ENCODE measurements at places on chromosomes 2 and 18.

GRCh38 chr2:7683708-7684107 is 766.5 kb downstream of the RNF144A start:
- no peak for DNase-seq

- DNase-seq, result no peak
Measured at GRCh38 chr2:113015655-113016054, 10.4 kb downstream of the IL36A start.

DNA sequence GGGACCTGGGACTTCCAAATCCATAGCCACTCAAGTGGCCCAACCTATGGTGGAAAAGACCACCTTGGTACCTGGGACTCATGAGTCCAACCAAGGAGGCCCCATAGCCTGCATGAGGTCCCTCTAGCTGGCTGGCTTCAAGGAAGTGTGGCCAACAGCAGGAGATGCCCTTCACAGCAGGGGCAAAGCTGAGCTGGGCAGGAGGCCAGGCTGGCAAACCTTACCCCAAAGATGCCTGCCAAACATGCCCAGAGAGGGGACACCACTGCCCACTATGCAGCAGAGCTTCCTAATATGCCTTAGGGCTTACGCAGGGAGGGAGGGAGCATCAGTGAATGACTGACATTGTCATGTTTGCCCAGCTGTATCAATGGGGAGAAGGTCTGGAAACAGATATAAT is 188.0 kb upstream of the GLI2 start:
- no peak for DNase-seq

GRCh38 chr18:11146238-11146946 is 3.0 kb downstream of the PIEZO2 start:
- DNase-seq, result no peak

- no peak for DNase-seq
Measured at GRCh38 chr2:174974131-174974530, 31.1 kb downstream of the CHN1 start.

- no peak for DNase-seq
Measured at GRCh38 chr18:63132819-63133200, 186.8 kb downstream of the BCL2 start.

GRCh38 chr18:3383381-3383915 is 66.5 kb upstream of the TGIF1 start:
- no peak for DNase-seq

DNA sequence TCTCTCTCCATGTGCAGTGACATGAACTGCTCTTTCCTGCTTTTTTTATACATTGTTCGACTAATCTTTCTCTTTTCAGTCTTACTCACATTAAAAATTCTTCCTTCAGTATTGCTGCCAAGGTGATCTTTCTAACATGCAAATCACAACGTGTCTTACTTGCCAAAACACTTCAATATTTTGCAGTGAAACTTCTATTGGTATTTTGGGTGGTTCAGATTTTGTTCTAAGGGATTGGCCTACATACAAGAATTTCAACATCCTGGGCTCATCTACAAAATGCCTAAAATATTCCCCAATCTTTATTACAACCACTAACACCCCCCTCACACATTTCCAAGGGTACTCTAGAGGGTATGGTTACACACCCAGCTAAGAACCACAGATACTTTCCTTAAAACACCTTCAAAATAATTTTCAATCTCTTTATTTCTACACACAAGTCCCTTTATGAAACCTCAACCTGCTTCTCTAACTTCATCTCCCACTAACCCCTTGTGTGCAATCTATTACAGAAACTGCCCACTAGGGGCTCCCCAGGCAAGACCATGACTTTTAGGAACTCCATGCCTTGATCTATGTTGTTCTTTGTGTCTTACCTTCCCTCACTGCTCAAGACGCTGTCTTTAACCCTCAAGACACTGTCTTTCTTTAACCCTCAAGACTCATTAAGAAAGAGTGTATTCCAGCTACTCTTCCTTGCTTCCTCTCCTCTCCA is 50.9 kb downstream of the COL3A1 start:
- no peak for DNase-seq

DNA sequence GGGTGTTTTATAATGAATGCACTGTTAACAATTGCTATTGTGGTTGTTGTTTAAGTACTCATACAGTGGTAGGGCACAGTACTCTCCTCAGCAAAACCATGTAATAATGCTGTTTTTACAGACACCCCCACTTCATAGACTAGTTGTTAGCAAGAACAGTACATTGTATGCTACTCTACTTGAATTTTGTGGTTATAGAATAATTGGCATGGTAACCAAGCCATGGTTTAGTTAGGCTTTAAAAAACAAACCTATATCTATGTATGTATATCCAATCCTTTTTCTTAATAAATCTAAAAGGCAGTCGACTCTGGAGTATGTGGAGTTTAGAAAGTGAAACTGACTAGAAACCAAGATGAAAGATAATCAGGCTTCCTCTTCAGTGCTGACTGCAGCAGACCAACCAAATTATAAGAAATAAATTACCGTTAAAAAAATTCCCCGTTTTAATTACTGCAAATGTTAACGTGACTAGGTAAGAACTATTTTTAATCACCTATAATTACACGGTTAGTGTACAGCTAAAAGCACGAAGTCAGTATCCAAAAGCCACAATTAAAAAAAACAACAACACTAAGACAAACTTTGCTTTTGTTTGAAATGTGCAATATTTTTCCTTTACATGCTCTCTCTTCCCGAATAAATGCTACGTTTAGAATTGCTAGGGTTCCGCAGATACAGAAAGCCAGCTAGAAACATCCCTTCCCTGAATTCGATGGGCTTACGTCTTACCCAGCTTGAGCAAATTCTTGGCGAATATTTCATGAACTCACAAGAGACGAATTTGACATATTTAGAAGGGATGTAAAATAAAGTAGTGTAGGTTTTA is 113.3 kb upstream of the SERTAD2 start:
- no peak for DNase-seq

DNA sequence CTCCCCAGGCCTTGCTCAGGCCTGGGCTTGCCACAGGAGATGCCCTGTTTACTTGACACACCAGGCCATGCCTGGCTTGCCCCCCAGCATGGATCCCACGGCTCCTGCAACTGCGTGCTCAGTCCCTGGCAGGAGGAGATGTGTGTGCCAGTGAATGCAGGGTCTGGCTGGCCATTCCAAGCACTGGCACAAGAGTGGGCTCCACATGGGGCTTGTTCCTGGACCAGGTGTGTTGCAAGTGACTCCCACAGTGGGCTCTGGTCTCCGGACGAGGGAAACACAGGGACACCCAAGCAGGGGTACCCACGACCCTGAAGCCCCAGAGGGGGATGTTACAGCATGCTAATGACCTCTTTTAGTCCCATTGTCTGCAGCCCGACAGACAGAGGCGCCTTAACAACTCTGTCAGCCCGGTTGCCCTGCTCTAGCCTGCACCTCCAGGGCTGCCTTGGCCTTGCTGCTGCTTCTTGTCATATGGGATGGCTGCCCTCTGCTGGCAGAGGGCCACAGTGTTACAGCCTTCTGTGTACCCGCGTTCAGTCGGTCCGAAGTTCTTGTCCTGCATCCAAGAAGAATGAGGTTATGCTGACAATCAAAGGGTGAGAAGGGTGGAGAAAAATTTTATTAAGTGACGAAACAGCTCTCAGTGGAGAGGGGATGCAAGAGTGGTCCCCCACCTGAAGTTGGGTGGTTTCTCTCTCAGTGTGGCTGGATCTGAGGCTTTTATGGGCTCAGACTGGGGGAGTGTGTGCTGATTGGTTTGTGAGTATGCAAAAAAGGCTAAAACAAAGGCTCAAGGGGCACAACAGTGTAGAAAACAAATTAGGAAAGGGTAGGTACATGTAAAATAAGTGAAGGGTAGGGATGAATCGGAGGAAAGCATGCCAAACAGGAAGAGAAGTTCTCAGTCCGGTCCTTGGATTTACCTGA is 180.4 kb downstream of the MBD5 start:
- no peak for DNase-seq

- no peak for DNase-seq
Measured at GRCh38 chr2:218319813-218320365, 27.6 kb upstream of the TMBIM1 start.

DNA sequence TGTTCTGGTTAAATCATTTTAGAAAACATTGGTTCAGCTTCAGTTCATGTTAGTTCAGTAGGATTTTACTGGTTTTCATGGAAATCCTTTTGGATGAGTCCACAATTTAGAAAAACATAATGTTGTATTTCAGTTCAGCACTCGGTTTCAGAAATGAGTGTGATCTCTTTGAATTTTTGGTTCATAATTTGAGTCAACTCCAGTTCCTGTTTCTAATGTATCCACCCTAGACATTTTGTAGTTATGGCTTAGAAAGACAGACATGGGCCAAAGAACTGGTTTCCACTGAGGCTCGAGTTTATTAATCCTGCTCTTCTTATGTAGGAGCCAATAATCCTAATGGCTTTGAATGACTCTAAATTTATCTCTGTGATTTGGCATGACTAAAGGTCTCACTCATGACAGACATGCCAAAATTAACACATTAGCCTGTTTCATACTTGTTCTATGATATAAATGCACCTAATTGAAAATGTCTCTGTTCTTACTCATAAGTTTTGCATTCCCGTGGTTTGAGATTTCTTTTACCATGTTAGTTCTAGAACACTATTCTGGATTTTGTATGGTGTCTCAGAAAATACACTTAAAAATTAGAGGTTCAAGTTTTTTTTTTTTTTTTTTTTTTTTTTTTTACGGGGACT is 82.3 kb upstream of the SPRED2 start:
- DNase-seq, result no peak

- DNase-seq, result no peak
Measured at GRCh38 chr2:15284614-15285013, 276.5 kb downstream of the NBAS start.

DNA sequence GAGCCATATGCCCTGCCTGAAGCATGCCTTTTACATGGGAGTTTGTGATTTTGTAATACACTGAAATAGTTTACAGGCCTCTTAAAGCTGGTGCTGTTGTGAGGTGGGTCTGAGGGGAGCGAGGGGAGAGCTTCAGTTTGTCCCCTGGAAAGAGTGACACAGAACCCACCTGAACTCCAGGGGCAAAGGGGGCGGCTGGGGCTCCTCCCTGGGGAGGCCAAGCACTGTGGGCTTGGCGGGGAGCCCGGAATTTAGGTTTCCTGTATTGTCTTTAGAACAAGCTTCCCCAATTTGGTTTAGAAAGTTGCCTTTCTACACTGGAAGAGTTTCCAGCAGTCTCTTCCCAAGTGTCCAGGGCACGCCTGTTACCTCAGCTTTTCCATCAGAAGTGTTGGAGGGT is 75.7 kb downstream of the VAPA start:
- no peak for DNase-seq

DNA sequence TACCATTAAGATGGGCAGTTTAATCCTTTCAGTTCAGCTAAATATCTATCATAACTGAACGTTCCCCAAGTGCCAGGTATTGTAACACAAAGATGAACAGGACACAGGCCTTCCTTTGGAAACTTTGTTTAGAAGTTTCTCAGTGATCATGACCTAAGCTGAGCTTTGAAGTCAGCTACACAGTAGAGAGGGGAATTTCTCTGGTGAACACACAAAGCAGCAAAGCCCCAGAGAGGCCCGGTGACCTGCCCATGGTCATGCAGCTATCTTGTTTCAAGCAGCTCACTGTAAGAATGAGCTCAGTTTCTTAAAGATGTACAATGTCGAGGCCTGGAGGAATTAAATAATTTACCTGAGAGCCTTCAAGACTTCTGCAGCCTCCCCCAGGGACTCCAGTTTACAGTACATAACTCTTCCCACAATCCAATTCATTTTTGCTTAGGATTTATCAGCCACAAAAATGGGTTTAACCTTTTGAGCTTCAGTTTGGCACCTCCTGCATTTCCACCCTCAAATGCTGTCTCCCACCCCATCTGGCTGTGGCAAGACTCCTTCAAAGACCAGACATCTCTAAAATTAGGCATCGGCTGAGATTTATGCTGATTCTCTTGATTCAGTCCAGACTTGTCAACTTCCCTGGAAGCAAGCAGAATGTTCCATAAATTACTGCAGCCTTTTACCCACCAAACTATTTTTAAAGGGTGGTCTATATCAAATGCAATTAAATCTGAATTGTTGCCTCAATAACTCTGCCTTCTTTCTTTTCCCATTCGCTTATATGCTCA is 325.6 kb downstream of the TXNL1 start:
- DNase-seq, result no peak

- DNase-seq, result no peak
Measured at GRCh38 chr2:24824966-24825882, 32.0 kb downstream of the CENPO start.

GRCh38 chr2:135063210-135063609 is 11.1 kb downstream of the RAB3GAP1 start:
- no peak for DNase-seq

DNA sequence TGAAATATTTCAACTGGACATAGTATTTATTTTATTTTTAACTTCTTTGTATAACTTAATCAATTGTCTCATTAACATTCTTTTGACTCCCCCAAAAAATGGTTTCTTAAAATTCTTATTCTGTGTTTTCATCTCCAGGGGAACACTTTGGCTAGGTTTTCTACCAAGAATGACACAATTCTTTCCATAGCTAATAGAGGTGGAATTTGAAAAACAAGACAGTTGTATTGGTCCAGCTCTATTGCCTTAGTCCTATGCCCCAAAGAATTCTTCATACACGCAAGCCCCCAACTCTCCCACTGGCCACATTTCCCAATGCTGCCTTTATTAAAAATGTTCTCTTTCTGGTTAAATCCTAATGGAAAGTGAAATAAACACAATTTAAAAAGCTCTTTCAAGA is 104.7 kb upstream of the PKDCC start:
- DNase-seq, result no peak

DNA sequence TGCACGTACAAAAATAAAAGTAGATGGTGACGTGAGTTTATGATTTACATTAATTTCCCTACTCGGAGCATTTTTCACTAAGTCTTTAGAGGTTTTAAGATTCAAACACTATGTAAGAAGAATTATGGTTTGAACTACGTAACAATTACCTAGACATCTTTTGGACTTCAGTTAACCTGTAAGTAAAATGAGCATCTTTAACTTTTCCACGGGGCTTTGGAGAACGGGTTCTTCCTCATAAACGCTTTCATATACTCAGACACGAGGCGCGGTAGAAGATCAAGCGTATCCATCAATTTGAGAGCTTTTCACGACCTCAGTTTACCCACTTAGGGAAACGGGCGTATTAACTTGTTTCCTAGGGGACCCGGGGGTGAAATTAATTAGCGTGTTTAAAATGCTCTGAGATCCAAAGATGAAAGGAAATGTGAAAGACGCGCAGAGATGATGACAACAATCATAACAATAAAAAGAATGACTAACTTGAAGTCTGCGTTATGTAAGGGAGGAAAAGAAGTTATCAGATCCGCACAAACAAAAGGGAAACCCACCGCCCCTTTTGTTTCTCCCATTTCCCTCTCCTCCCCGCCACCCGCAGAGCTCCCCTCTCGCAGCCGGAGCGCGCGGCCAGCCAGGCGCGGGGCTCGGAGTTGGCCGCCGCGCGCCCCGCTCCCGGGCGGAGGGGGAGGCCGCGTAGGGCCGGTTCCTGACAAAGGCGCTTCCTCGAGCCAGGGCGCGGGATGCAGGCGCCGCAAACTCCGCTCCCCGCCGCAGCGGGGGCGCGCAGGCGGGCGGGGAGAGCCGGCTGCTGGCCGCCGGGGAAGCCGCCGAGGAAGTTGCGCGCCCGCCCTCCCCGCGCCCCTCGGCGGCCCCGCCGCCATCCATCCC is 807 bp downstream of the PELI1 start:
- DNase-seq, result no peak

- no peak for DNase-seq
Measured at GRCh38 chr18:2913398-2914005, 66.7 kb downstream of the EMILIN2 start.
